ENCODE measurements at places on chromosomes 7 and 10. TPM values are rescaled to one million over a fixed set of nuclear protein-coding genes. Genes with fewer than 3 reads are reported as not detected.

Gene HGF
- 13.9 TPM for polyA plus RNA-seq

Gene CEP55
- 5.4 TPM for polyA plus RNA-seq

Gene CPED1
- polyA plus RNA-seq = 10.1 TPM

Gene CPA5
- 0.30 TPM for polyA plus RNA-seq

Gene HOXA9
- 4.4 TPM for polyA plus RNA-seq

Gene ELFN1
- polyA plus RNA-seq = 5.5 TPM

GRCh38 chr10:101843032-101844021 lies at the start of gene KCNIP2:
Gene KCNIP2 (minus strand): TSS chr10:101843800. CDS start chr10:101843568, 232 bp downstream.
- H3K4me1 ChIP-seq = peaks cover 13% of the 10 kb centered on the region
- no peak within 1 kb of the TSS for H3K4me3 ChIP-seq
- H3K27ac ChIP-seq = no peak within 1 kb of the TSS

- no peaks in the 10 kb centered on the region for H3K36me3 ChIP-seq
- H3K4me1 ChIP-seq = no peaks in the 10 kb centered on the region
- H3K27ac ChIP-seq = no peak overlapping the region
- no peak for DNase-seq
- H3K27me3 ChIP-seq = no peaks in the 10 kb centered on the region
Measured at GRCh38 chr7:18189500-18190126, 162.0 kb upstream of the PRPS1L1 start.

DNA sequence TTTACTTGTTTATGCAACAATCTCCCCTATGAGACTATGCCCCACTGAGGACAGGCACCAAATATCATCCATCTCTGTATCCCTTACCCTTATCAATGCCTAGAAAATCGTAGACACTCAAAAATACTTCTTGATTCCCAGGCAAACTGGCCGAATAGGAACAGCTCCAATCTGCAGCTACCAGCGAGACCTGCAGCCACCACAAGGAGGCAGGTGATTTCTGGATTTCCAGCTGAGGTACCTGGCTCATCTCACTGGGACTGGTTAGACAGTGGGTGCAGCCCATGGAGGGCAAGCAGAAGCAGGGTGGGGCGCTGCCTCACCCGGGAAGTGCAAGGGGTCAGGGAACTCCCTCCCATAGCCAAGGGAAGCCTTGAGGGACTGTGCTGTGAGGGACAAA lies 10.8 kb upstream of the PPP1R3C start:
- no peaks in the 10 kb centered on the region for H3K4me1 ChIP-seq
- no peak for DNase-seq
- no peaks in the 10 kb centered on the region for H3K27me3 ChIP-seq

All from hepatocyte (in vitro differentiated cells).